CD4-positive, alpha-beta T cell treated with Interleukin-12 subunit alpha and Interleukin-12 subunit beta, for 1 hour (primary cell): ENCODE measurements at places on chromosomes 13 and 19.
A peak's percentile ranks its signal among the peaks of the same experiment; 100 is the strongest.

DNA sequence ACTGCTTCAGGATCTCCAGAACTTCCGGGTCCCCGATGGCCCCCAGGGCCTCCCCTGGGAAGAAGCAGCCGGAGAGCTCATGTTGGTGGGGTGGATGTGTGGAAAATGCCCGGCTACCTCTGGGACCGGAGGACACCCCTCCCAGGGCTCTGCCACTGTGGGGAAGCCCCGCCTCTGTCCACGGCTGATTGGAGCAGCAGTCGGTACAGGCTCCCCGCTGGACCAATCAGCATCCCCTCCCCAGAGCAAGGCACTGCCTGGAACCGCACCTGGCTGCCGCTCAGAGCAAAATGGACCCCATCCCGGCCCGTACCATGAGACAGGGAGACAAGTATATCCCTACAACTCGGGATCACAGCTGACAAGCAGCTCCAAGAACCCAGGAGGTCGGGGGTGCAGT lies 6.4 kb downstream of the DOHH start:
- DNase-seq, result peak; percentile 35

GRCh38 chr13:71374471-71375049 lies 492.4 kb downstream of the DACH1 start:
- DNase-seq, result no peak

- DNase-seq, result no peak
Observed at GRCh38 chr13:28451482-28452217, 43.3 kb downstream of the FLT1 start.

DNA sequence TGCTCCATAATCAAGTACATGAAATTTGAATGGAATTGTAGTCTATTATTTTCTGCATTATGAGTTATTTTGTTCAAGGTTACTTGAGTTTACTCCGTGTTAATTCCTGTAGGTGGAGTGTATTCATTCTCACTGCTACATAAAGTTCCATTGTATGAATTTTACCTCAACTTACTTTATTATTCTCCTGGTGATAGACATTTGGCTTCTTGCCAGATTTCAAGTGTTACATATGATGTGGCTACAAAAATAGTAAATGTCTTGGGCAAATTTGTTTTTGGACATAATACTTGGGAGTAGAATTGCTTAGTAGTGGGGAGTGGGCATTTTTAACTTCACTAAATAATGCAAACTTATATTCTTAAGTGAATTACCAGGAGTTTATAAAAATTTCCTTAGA lies 328.9 kb downstream of the SHISA2 start:
- DNase-seq, result no peak

GRCh38 chr19:43606569-43607229 lies 5.2 kb upstream of the SRRM5 start:
- DNase-seq, result no peak
